ENCODE measurements at places on chromosomes 12 and 14.

- no peak for DNase-seq
Observed at GRCh38 chr14:80636071-80636470, 305.5 kb downstream of the CEP128 start.

DNA sequence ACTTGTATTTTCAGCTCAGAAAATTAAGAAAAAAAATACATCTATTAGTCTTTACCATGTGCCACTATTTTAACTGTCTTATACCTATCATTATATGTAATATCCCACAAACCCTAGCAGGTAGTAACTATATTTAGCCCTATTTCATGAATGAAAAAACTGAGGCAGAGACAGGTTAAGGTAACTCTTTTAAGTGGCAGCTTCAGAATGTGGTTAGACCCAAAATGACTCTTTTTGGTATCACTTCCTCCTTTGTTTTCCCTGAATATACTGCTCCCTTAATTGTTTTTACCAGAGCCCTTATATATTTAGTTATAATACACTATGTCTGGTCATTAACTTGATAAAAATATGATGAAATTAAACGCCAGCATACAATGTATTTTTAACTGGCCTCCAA, 235.6 kb upstream of the RPL10L start:
- no peak for DNase-seq

GRCh38 chr14:55847766-55848165, 267.8 kb downstream of the KTN1 start:
- no peak for DNase-seq

DNA sequence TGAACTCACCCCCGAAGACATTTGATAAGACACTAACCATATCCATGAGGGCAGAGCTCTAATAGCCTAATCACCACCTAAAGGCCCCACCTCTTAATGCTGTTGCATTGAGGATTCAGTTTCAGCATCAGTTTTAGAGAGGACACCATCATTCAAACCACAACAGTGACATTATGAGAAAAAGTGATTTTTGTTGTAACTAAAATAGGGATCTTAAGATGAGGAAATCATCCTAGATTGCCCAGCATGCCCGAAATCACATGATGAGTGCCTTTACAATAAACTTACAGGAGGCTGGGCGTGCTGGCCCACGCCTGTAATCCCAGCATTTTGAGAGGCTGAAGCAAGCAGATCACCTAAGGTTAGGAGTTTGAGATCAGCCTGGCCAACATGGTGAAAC, 9.7 kb upstream of the GLT1D1 start:
- DNase-seq = no peak

DNA sequence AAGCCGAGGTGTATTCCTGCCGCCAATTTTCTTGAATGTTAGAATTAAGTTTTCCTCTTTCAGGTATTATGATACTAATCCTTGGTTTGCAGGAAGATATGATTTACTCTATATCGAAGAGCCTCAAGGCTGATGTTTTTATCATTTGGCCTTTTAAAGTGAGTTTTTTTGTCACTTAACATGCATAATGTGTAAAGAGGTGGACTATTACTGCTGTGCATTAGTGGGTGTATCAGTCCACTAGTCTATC, 11.1 kb upstream of the TMPO start:
- DNase-seq = no peak

GRCh38 chr14:99093532-99094517, 178.2 kb downstream of the BCL11B start:
- no peak for DNase-seq

GRCh38 chr12:93592641-93593406, 20.3 kb downstream of the SOCS2 start:
- no peak for DNase-seq

DNA sequence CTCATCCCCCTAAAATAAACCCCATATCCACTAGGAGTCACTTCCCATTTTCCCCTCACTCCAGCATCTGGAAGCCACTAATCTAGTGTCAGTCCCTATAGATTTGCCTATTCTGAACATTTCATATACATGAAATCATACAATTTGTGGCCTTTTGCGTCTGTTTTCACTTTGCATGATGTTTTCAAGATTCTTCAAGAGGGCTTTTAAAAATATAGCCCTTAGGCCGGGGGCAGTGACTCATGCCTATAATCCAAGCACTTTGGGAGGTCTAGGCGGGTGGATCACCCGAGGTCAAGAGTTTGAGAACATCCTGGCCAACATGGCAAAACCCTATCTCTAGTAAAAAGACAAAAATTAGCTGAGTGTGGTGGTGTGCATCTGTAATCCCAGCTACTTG, 104.7 kb downstream of the VEZT start:
- DNase-seq = no peak

- DNase-seq = no peak
Observed at GRCh38 chr14:89461256-89461655, 44.2 kb upstream of the FOXN3 start.

All from NCI-H1436 treated with DMSO at 0.1 percent for 48 hours (cell line).